HS-27A (cell line): ENCODE measurements at places on chromosomes 5 and 9.

- DNase-seq: no peak
These were observed 116.6 kb upstream of the MAP3K1 start for GRCh38 chr5:56698463-56699381.

DNA sequence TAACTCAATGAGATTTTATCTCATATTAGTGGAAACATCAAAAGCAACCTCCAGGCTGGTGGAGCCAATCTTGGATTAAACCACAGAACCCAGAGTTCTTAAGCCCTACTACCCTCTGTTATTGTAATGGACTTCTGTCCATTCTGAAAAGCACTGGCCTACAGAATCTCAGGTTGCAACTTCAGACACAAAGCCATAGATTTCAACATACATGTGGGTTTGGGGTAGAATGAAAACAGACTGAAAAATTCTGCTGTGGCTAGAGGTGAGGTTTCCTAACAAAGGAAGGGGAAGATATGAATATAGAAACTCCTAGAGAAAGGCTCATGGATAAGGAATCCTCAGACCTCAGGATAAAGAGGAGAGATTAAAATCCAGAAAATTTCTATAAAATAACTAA lies 569.8 kb upstream of the RIOK2 start:
- no peak for DNase-seq

DNA sequence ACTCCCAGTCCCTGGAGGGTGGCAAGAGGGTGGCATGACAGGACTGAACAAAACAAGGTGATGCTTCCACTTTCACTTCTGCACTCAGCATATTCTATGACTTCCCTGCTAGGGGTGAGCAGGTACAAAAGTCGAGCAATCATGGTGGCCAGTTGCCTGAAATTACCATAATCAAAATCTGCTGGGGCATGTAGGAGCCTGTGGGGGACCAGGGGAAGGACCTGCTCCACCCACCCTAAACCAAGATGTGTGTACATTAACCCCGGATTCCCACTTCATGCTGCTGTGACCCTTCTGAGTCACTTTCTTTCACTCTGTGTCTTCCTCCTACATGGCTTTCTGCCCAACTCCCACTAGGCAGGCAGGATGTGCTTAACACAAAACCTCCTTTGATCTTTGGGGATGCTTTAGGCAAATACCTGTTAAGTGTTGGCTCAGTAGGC lies 73.3 kb upstream of the PHF24 start:
- DNase-seq: no peak

GRCh38 chr5:64811050-64811640 lies 42.4 kb downstream of the CWC27 start:
- DNase-seq: no peak

DNA sequence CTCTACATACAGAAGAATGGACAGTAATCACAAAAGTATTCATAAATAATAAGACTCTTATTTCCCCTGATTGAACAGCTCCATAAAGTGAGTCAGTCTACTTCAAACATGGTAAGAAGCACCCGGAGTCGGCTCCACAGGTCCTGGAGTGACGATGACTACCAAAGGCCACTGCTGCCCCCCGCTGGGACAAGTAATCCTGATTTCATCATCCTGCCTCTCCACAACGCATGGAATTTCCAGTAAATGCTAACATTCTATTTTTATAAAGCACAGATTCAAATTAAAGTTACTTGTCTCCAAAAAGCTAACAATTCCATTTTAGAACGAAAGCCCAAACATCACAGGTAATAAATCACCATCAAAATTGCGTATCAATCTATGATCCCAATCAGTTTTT lies 16.2 kb downstream of the ATPSCKMT start:
- DNase-seq: peak; percentile 69

DNA sequence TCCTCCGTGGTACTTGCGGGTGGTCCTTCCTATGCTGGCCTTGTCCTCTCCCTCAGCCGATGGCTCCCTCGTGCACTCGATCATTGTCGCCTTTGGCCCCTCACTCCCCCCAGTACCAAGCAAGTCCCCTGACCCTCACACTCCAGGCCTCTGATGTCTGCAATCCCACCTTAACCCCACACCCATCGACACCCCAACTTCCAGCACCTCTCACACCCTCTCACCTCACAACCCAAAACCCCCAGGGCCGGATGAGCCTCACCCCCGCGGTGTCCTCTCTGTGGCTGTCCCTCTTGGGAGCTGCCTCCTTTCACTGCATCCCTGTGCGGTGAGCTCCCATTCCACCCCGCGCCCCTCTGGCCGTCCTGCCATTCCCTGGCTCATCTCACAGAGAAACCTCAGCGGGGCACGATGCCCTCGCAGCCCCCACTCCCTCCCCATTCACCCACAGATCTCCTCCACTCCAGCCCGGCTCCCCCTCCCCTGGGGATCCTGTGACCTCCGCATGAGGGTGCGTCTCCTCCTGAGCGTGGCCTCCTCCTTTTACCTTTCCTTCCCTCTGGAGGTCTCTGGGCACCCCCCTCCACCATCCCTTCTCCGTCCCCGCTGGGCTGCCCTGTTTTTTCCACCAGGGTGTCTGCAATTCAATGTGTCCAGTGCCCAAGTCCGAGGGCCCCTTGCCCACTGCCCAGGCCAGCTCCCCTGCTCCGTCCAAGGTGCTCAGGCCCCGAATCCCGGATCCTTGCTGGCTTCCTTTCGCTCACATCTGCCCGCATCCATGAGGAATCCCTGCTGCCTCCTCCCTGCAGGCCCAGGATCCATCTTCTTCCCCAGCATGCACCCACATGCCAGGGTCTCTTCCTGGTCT lies 15.8 kb upstream of the RNU6ATAC start:
- DNase-seq: no peak

GRCh38 chr9:99019510-99020331 lies 76.0 kb downstream of the COL15A1 start:
- peak; percentile 85 for DNase-seq

DNA sequence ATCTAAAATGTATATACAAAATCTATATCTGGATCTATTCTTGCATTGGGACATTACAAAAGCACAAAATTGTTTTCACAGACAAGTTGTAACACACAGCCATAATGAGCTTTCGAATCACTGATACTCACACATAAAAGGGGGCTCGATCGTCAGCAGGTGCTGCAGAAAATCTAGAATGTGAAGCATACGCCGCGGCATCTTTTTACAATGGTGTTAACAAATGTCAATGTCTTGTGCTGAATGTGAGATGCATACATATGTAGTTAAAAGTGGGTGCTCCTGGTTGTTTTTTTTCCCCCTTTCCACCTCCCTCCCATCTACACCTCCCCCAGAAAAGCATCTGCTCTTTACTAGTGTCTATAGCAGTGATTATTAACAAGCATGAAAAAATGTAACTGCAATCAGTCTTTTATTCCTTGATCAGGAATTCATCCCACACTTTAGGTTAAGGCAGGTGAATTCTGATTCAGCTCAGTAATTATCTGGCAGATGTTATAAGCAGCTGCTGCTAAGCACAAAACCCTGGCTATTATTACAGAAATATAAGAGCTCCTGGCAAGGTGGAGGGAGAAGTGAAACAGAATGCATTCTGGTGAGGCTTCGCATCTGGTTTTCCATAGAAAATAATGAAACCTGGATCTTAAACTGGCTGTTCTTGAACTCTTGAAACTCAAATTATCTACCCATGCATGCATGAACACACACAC lies 114.1 kb downstream of the MPDZ start:
- DNase-seq: no peak

DNA sequence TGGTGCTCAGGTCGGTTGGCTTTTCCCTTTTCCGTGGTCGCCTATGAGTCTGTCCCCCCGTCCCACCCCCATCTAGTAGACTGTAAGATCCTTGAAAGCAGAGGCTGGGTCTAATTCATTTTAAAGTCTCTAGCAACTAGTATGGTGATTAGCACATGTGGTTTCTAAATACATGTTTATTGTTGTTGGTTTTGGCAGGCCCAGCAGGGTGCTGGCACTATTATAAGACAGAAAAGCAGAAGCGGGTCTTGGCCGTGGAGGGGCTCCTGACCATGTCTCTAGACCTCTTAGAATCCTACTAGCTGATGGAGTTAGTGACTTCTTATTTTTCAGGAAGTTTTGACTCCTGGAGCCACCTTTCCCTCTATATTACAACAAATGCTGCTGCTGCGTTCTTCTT lies 61.5 kb upstream of the TNFSF8 start:
- no peak for DNase-seq

GRCh38 chr5:5335700-5336264 lies 86.7 kb upstream of the ICE1 start:
- DNase-seq: peak; percentile 41

DNA sequence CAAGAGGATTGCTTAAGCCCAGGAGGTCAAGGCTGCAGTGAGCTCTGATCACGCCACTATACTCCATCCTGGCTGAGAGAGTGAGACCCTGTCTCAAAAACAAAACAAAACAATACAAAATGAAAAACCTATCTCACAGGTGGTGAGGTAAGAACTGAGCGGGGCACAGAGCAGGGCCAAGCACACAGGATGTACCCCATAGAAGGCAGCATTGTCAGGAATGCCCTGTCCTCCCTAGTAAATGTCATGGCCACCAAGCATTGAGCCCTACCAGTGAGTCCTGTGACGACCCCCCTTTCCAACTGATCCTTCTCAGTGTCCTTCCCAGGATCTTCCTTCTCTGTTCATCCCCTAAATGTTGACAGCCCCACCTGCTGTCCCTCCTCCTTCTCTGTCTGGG lies 44.6 kb upstream of the ALDH1B1 start:
- no peak for DNase-seq

DNA sequence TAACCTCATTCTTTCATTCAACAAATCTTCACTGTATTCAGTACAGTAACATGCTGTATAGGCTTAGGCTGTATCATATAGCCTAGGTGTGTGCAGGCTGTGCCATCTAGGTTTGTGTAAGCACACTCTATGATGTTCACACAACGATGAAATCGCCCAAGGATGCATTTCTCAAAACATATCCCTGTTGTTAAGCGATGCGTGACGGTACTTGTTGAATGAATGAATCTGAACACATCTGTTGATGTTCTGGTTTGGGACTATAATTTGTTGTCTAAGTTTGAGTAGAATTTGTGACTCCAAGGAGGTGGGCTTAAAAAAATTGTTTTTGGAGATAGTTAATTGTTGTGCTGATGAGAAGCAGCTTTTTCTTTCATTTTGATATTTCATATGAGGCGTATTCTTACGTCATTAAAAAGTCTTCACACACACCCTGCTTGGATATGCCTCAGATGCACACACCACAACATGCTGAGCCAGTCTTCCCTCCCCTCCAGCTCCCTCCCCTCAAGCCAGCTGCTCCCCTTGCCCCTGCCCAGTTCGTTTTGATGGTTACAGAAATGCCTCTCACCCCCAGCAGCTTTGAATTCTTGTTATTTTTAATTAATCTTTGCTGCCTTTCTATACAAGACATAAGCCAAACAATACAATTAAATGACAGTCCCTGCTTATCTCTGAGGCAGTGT lies 5.5 kb upstream of the PSAT1 start:
- no peak for DNase-seq

DNA sequence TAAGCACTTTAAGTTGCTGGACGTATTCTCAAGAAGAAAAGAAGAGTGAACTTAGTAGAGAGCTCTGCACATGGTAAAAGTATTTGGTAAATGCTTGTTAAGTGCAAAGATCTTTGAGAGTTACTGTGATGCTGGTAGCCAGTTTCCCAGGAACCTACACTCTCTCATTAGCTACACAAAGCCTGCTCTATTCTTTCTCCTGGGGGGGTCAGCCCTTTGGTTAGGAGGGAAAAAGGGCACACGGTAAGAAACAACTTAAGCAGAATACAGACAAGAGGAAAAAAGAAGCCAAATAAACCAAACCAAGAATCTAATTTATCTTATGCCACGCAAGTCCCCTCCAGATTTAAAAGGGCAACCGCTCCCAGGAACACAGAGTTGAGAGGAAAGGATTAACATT lies 1100.1 kb upstream of the CDH10 start:
- DNase-seq: no peak

- no peak for DNase-seq
These were observed 60.2 kb downstream of the FEM1C start for GRCh38 chr5:115484368-115484767.

DNA sequence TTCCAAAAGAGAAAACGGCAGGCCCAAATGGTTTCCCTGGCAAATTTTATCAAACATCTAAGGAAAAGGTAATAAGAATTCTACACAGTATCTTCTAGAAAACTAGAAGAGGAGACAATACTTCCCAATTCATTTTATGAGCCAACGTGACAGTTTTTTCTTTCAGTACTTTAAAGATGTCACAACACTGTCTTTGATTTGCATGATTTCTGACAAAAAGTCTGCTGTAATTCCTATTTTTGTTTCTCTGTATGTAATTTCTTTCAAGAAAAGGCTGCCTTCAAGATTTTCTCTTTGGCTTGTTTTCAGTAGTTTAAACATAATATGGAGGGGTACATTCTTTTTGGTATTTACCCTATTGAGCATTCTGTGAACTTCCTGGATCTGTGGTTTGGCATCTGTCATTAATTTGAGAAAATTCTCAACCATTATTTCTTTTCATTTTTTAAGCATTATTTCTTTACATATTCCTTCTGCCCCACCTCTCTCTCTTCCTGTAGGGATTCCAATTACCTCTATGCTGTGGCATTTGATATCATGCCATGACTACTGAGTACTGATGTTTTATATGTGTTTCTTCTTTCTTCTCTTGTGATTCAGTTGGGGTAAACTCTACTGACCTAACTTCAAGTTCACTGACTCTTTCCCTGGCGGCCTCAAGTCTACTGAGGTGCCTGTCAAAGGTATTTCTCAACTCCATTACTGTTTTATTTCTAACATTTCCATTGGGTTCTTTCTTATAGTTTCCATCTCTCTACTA lies 32.2 kb downstream of the ANKS6 start:
- DNase-seq: no peak

- DNase-seq: no peak
These were observed 185.6 kb upstream of the DMRT1 start for GRCh38 chr9:655875-656274.

DNA sequence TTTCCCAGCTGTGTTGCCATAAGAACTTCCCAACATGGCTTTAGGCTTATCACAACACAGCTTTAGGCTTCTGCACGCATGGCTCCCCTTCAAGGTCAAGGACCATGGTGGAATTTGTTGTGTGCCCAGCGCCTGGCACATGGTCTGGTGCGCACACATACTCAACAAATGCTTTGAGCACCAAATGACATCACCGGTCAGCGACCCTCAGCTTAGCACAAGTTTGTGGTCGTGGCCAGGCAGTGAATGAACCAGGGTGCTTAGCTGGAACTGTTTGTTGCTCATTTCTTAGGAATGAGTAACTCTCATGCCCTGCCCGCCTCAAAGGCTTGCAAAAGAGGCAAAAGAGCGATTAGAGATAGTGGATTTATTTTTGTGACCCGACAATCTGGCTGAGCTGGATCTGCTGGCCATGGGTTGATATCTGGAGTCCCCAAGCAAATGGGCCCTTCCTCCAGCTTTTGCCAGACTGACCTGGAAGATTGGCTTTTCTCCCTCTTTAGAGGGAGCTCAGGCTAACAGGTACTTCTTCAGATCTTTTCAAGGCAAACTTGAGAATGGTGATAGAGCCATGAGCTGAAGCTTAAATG lies 58.9 kb downstream of the DAP start:
- peak; percentile 97 for DNase-seq

DNA sequence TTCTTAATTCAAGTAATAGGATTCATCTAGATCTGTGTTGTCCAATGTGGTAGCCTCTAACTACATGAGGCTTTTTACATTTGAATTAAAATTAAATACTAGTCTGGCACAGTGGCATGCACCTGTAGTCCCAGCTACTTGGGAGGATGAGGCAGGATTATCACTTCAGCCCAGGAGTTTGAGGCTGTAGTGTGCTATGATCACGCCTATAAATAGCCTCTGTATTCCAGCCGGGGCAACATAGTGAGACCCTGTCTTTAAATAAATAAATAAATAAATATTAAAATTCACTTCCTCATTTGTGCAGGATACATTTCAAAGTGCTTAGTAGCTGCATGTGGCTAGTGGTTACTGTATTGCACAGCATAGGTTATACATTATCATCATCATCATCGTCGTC lies 91.8 kb downstream of the UBE2R2 start:
- no peak for DNase-seq
